ENCODE measurements at places on chromosomes 13 and 19.

- DNase-seq: no peak
These were observed 28.1 kb downstream of the DHX34 start for GRCh38 chr19:47377208-47377701.

DNA sequence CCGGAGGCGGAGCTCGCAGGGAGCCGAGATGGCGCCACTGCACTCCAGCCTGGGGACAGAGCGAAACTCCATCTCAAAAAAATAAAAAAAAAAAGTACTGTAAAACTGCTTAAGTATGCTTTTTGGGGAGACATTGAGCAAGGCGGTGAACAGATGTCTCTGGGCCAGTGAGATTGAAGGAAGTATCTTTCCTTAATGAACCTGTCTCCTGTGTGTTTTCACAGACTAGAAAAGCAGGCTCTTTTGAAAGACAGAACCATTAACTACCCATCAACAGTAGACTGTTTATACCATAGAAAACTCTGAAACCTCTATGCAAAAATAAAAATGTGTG lies 1.5 kb upstream of the ECH1 start:
- no peak for DNase-seq

- no peak for DNase-seq
These were observed 50.7 kb upstream of the SLC15A1 start for GRCh38 chr13:98803111-98803561.

DNA sequence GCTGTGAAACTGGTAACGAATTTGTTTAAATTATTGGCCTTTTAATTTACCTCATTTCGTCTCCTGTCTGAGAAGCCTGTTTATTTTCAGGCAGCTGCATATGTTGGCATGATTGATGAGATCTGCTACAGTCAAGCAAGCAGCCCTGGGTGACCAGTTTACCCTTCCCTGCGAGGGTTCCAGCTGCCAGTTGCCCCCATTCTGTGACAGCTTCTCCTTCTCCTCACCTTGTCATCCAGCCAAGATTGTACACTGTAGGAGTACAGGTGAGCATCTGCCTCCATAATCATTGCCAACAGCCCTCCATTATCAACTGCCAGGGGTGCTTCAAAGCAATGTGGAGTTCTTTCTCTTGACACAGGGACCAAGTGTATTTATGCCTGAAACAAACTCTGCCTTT lies 1979.9 kb upstream of the PRR20A start:
- no peak for DNase-seq

DNA sequence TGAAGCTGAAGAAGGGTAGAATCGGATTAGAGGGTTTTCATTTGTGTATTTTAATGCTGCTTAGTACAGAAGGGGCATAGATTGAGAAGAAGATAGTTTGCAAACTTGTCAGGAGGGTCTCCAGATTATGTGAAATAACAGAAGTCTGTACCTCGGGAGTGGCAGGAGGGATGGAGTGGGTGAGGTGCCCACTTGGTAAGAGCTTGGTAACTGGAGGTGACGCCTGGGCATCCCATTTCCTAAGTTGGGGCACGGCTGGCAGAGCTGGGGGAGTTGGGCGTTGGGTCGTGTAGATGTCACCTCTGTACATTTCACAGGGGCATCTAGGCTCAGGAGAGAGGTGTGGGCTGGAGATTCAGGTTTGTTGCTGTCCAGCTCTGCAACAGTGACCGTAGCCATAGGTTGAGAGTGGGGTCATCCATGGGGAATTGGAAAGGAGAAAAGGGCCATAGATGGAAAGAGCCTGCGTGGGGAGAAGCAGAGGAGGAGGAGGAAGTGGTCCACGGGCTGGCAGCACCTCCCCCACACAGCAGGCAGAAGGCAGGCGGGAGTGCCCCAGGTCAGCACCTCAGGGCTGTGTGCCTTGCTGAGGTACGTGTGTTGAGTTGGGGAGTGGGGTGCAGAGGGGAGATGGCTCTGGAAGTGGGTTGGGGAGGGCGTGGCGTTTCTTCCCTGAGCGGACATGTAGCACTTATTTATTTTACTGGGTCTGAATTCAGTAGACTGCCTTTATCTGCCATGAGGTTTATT lies 31.2 kb downstream of the MPHOSPH8 start:
- DNase-seq: no peak

GRCh38 chr13:34546344-34547250 lies 395.5 kb upstream of the NBEA start:
- no peak for DNase-seq

DNA sequence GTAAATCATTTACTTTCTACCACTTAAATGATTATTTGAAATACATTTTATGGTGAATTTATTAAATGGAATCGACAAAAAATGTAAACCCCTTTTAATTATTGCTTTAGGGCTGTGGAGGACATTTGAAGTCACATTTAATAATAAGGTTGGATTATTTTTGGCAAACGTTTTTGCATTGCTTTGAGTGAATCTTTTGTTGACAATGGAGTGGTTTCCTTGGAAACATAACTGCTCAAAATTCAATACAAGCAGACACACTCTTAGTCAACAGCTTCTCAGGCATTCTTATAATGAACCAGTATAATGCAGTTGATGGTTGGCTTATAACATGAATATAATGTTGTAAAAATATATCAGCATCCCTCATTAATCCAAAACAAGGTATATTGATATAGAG lies 104.7 kb downstream of the DCLK1 start:
- no peak for DNase-seq

GRCh38 chr19:4707956-4708650 lies 15.5 kb downstream of the DPP9 start:
- DNase-seq: no peak

GRCh38 chr19:28247243-28247642 lies 965.7 kb downstream of the UQCRFS1 start:
- no peak for DNase-seq

DNA sequence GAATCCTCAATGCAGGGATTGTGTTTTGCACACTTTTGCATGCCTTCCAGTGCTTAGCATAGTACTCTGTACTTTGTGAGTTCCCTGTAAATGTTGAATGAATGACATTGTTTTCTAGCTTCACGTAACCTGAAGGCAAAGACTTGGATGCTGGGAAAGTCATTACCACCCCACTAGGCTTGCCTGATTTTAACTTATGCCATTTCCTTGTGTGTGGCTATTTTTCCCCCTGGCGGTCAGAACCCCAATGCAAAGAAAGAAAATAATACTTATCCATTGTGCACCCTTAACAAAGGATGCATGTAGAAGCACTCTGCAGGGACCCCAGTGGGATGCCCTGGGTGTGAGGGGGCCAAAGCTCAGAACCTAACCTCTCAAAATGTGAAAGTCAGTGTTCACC lies 1.2 kb upstream of the ENOX1 start:
- no peak for DNase-seq

DNA sequence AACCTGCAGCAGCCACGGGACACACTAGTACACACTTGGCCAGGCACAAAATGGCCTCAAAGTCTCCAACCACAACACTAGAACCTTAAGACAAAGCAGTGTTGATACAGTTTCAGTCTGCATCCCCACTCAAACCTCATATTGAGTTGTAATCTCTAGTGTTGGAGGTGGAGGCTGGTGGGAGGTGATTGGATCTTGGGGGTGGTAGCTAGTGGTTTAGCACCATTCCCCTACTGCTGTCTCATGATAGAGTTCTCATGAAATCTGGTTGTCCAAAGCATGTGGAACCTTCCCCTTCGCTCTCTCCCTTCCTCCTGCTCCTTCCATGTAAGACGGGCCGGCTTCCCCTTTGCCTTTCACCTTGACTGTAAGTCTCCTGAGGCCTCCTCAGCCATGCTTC lies 638.7 kb downstream of the UQCRFS1 start:
- no peak for DNase-seq

- no peak for DNase-seq
These were observed 537.4 kb downstream of the MYO16 start for GRCh38 chr13:109166804-109167203.

DNA sequence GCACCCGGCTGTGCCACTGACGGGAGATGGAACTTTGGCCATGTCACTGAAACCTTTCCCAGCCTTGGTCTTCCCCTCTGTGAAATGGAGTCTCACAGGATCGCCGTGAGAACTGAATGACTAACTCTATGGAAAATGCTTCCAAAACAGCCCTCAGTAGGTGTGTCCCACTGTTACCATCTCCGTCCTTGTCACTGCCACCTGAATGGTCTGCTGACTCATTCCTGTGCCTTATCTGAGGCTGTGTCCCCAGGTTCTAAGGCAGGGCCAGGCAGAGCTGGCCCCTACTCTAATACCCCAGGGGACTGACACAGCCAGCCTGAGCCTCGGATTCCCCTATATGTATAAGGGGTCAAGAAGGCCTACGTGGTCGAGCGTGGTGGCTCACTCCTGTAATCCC lies 4.5 kb downstream of the CDC37 start:
- no peak for DNase-seq

- DNase-seq: no peak
These were observed 38.6 kb downstream of the TNFRSF19 start for GRCh38 chr13:23608701-23609413.

GRCh38 chr13:53782488-53782961 lies 753.9 kb downstream of the OLFM4 start:
- DNase-seq: no peak

DNA sequence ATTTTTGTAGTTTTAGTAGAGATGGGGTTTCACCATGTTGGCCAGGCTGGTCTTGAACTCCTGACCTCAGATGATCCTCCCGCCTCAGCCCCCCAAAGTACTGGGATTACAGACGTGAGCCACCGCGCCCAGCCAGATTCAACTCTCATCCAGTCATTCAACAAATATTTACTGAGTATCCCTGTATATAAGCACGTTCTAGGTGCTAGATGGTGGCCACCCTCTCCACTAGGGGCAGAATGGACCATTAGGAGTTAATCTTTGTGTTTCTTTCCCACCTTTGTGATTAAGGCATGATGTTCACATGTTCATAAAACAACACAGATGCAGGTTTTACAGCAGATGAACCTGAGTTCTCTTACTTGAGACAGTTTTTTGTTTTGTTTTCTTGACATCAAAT lies 7.3 kb downstream of the SHKBP1 start:
- no peak for DNase-seq

DNA sequence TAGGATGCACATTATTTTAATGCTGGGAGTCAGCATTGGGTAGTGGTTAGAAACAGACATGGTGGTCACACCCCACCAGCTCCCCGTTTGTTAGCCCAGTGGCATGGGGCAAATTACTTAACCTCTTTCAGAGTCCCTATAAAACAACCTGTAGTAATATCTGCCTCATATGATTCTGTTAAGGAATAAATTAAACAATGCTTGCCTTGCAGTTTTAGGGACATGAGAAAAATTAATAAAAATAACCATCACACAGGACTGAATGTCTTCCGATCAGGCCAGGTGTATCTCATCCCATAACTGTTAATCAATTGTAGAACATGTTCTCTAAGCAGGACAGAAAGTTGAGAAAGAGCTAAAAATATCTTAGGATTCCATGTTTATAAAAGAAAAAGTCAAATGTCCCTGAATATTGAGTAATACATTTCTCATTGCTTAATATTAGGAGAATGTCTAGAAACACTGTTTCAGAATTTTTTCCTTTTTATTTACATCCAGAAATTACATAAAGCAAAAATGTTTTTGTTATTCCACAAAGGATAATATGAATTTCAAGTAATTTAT lies 196.5 kb downstream of the GPC6 start:
- no peak for DNase-seq

GRCh38 chr19:34345947-34346351 lies 19.0 kb upstream of the GPI start:
- DNase-seq: peak; percentile 77

DNA sequence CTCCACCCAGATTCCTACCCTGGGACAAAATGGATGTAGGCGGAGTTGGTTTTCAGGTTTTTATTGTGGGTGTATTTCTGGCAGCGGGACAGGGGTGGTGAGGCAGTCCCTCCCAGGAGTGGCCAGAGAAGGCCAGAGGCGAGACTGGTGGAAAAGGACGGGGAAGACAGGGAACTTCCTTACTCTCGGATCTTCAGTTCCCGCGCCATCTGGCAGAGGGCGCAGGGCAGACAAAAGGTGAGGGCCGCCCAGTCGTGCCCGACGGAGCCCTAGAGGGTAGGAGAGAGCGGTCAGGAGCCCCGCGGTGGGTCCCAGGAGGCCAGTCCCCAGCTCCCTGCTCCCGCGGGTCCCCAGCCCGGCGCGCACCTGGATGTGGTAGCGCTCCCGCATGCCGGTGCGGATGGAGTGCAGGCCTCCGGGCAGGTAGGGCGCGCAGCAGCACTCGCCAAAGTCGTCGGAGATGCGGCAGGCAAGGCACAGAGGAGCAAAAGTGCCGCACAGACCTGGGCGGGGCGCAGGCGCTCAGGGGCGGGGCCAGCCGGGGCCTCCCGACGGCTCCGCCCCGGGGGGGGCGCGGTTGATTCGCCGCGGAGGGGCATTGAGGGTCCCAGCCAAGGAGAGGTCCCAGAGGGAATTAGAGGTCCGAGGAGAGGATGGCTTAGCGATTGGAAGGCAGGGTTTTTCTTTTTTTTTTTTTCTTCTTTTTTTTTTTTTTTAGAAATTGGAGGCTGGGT lies 3.0 kb downstream of the CNFN start:
- peak; percentile 65 for DNase-seq

DNA sequence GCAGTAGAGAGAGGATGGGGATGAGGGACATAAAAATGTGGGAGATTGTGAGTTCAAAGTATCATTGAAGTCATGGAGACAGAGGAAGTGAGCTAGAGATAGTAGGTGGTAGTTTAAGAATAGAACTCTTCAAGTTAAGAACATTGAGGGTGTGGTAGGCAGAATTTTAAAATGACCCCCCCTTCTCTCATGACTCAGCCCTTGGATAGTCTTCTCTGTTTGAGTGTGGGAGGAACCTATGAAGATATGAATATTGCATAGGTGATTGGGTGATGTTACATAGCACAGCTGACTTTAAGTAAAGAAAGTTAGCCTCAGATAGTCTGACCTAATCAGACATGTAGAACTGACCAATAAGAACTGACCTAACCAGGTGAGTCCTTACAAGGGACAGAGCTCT lies 418.6 kb downstream of the FOXO1 start:
- DNase-seq: no peak

GRCh38 chr13:101026736-101027398 lies 352.3 kb upstream of the TMTC4 start:
- no peak for DNase-seq

- no peak for DNase-seq
These were observed 484.8 kb downstream of the PCDH9 start for GRCh38 chr13:66745307-66745706.

GRCh38 chr19:13613447-13613846 lies 107.2 kb upstream of the CACNA1A start:
- DNase-seq: no peak

DNA sequence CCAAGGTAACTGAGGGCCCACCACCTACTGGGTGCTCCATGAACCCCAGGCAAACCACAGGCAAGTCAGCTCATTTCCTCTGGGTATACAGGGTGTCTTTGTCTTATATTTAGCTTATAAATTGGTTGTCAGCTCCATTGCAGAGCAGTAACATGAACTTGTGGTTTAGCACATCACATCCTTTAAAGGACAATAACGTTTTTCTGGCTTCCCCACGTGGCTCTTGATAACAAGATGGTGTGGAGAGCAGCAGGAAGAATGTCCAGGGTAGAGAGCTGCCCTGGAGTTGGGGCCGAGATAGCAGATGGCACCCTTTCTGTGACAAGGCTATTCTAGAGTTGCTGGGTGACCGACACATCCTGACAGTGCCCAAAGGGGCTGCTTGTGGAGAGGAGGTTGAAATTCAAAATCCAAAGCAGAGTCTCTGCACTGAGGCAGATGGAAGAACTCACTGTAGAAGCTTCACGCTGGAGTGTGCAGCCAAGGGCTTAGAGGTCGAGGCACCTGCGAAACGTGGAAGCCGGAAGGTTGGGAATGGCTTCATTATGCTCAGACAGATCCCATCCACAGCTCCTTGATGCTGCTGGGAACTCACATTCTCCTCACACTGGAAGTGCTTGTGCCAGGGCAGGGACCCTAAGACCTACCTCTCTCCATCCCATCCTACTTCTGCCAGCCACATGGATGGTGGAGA lies 133.0 kb upstream of the FRY start:
- DNase-seq: no peak

All from CD4-positive, alpha-beta T cell (primary cell).